ENCODE measurements at places on chromosomes 1 and 21.

DNA sequence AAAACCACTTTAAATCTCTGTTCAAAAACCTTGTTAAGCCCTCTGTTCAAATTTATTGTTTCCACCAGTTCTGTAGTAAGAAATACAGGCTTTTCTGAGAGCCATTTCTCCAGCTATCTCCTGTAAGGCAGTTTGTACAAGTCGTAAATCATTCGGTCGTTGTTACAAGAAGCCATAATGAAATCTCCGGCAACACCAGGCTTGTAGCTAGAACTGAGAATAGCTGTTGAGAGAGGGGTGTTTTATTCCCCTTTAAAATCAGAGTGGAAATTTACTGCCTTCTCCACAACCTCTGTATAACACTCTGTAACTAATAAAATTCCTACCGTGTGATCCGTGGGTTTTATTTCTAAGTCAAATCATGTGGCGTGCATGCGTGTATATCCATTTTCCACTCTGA is 335.8 kb upstream of the KAZN start:
- no peak for DNase-seq

- no peak for DNase-seq
These were observed 11.9 kb downstream of the PHTF1 start for GRCh38 chr1:113747376-113747775.

- no peak for DNase-seq
These were observed 14.3 kb downstream of the SLC2A1 start for GRCh38 chr1:42944246-42944928.

DNA sequence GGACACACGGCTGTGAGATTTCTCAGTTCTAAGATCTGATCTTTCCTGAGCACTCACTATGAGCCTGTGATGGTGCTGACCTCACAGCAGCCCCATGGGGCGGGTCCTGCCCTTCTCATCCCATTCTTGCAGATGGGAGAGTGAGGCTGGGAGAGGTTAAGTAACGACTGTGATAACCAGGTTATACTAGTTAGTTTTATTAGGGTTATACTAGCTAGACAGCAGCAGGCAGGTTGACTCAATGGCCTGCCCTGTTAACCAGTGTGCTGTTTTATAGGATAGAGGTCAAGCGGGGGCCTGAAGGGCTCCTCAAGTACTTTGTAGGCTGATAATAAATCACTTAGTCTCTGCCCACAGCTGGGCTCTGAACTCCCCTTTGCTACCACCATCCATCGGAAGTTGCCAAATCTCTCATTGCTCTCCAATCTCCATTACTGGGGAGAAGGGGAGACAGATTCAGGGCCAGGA is 4.8 kb downstream of the CNTN2 start:
- DNase-seq, result no peak

DNA sequence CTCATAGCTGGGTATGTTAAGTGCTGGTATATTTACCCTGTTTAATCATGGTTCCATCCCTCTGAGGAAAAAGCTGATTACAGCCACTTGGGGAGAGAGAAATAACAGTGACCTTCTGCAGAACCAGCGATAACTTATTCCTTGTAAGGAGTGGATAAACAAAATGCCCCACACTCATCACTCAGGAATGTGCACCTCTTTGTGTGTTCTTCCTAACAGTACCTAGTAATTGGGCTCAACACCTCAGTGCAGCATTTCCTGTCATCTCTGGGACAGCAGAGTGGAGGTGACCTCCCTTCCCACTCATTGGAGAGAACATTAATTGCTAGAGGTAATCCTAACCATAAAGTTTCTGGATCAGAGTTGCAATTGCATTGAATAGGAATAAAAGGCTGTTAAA is 112.5 kb upstream of the F3 start:
- no peak for DNase-seq

Measured in NCI-H2171 (cell line).